ENCODE measurements at places on chromosomes 7 and 10. TPM values are rescaled to one million over a fixed set of nuclear protein-coding genes. Genes with fewer than 3 reads are reported as not detected.

Gene UNC5B
- 0.35 TPM for total RNA-seq

Gene PNLIP
- total RNA-seq: not detected

Gene GPC2
- total RNA-seq: 1.6 TPM

Gene IL6
- 84.2 TPM for total RNA-seq

Gene ASAH2
- 0.17 TPM for total RNA-seq

Gene LIPF
- not detected for total RNA-seq

Gene AMZ1
- total RNA-seq: 14.2 TPM

Gene PDE6C
- total RNA-seq: not detected
